ENCODE measurements at places on chromosomes 1 and 21. TPM values are rescaled to one million over a fixed set of nuclear protein-coding genes. Genes with fewer than 3 reads are reported as not detected.

- DNase-seq: no peak
Observed at GRCh38 chr1:160520582-160520981, 2.5 kb downstream of the SLAMF6 start.

DNA sequence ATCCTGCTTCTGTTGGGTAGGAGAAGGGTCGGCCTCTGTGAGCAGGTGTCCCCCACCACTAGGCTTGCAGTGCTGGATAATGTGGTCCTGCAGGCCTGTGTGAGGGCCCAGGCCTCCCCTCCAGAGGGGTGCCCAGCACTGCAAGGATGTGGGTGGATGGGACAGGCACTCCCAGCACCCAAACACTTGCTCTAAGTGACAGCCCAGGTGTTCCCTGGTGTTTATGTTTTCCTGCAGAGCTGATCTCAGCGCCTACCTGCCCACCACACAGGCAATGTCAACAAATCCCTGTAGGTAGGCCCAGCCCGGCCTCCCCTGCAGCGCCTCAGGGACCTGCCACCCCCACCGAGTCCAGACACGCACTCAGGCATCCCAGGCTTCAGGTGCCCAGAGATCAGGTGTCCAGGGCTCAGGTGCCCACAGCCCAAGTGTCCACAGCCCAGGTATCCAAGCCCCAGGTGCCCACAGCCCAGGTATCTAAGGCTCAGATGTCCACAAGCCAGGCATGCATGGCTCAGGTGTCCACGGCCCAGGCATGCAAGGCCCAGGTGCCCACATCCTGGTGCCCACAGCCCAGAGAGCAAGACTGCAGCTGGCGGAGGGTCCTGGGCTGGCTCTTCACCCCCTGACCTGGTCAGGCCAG, 59.2 kb downstream of the WNT9A start:
- DNase-seq: no peak

Gene RPS27
- 2,633 TPM for polyA plus RNA-seq

DNA sequence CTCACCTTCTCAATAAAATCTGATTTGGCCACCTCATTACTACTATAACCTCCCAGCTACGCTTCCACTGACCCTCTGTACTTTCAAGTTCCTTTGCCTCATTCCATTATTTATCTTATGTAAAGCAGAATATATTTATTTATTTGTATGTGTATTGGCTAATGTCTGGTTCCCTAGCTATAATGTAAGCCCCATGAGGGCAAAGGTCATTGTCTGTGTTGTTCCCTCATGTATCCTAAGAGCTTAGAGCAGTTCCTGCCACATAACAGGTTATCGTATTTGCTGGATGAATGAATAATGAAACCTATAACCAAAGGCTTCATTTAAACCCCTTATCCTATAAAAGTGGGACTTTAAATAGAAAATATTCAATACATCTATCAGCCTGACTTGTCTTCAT, 77.9 kb upstream of the DPT start:
- DNase-seq: no peak

GRCh38 chr21:22225299-22225698, 1227.1 kb downstream of the NCAM2 start:
- no peak for DNase-seq

- DNase-seq: no peak
Observed at GRCh38 chr21:46554431-46555224, 50.3 kb downstream of the S100B start.

Gene NCF2
- 3.4 TPM for polyA plus RNA-seq

Gene LCE2D
- polyA plus RNA-seq: not detected

GRCh38 chr1:39165049-39165448, 39.4 kb upstream of the MACF1 start:
- DNase-seq: no peak

Gene FCRL1
- polyA plus RNA-seq: 0.10 TPM

GRCh38 chr1:84027368-84027767, 28.4 kb upstream of the TTLL7 start:
- no peak for DNase-seq

- no peak for DNase-seq
Observed at GRCh38 chr1:167905671-167906070, 8.3 kb downstream of the ADCY10 start.

Gene ELAPOR1
- 1.9 TPM for polyA plus RNA-seq

DNA sequence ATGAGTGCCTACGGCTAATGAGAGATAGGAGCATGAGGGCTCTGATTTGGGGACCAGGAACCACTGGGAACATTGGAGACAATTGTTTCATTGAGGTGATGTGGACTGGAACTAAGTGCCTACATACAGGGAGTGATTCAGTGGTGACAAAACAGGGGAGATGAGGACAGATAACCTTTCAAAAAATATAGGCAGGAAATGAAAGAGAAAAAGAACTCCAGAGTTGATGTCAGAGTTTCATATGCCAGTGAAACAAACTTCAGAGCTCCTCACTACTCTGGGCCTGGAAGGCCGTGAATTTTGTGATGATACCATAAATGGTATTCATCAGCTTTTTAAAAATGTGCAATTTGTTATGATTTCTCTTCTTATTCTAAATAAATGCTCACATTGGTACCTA, 39.3 kb downstream of the FASLG start:
- DNase-seq: no peak

GRCh38 chr1:51969038-51969705, 21.3 kb downstream of the RAB3B start:
- no peak for DNase-seq

GRCh38 chr1:117846674-117847425, 82.6 kb downstream of the GDAP2 start:
- DNase-seq: peak; percentile 4

- no peak for DNase-seq
Observed at GRCh38 chr1:210358626-210359025, 29.9 kb downstream of the HHAT start.

DNA sequence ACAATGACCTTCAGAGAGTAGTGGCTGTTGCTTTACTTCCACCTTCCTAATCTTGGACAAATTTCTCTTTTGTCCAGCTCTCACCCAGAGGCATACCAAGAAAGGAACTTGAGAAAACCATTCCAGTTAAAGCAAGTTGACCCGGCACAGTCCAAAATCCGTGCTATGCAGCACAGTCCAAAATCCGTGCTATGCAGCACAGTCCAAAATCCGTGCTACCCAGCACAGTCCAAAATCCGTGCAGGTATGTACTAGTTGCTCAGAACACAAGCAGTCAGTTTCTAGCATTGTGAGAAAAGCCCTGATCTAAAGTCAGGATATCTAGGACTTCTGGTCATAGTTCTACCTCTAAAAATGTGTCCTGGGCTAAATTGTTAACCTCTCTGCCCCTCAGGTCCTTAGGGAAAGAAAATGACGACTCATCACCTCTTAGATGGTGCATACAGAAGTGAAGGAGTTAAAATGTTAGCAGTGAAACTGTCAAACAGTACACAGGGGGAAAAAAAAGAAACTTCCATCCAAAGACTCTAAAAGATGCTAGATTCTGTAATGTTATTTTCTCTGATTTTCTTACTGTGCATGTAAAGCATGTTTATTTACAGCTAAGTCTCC, 40.3 kb upstream of the ENAH start:
- no peak for DNase-seq

GRCh38 chr1:230796626-230797025, 49.4 kb downstream of the CAPN9 start:
- DNase-seq: no peak

Gene OR2T11
- polyA plus RNA-seq: not detected

GRCh38 chr1:183194527-183195141, 8.6 kb downstream of the LAMC2 start:
- no peak for DNase-seq

DNA sequence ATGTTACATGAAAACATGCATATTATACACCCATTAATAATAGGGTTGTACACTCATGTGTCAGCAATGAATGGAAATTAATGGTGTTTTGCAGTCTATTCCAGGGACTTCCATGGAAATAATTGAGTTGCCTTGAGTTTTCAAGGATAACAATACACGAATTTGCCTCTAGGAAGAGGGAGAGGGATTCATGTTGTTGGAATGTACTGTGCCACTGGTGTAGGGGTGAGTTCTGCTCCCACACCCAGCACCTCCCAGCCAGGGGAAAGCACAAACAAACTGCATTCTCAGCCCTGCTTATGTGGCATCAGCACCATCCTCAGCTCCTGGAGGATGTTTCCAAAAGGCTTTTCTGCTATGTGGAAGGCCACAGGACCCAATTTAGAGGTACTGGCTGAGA, 57.8 kb downstream of the BCAR3 start:
- no peak for DNase-seq

DNA sequence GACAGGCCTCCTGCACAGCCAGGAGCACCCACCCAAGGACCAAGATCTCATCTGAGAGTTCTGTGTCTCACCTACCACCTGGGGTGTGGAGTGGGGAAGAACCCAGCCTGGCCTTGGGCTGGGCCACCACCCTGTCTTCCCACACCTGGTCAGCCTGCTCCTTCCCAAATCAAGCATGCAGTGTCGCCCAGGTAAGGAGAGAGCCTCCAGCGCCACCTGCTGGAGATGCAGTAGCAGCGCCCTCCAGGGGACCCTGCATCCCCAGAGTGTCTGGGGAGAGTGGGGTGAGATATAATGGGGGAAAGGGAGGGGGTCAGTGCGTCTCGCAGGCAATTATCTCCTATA, 32.3 kb downstream of the KIAA2013 start:
- no peak for DNase-seq

- no peak for DNase-seq
Observed at GRCh38 chr1:115457289-115457688, 119.2 kb upstream of the NGF start.

Gene OR2L5
- polyA plus RNA-seq: not detected

GRCh38 chr1:156465747-156466365, 34.7 kb downstream of the MEF2D start:
- no peak for DNase-seq

DNA sequence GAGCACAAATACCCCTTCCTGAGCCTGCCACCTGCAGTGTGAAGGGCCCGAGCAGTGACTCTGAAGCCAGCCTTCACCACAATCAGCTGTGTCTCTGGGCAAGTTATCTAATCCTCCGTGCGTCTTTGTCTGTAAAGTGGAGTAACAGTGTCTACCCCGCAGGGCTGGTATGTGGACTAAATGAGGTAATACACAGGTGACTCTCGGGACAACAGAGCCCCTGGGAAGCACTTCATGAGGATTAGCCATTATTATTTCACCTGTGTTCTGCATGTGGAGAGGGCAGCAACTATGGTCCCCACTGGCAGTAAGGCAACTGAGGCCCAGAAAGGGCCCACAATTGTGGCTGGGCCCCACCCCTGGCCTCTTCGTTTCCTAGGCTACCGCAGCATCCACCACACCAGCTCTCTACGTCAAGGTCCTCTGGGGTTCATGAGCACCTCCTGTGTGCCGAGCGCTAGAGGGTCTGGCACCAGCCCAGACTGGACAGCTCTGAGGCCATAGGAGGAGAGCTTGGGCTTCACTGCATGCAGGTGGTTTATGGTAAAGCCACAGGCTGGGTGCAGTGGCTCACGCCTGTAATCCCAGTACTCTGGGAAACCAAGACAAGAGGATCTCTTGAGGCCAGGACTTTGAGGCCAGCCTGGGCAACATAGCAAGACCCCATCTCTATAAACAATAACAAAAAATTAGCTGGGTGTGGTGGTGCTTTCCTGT, 41.3 kb upstream of the LRP8 start:
- DNase-seq: no peak

GRCh38 chr1:183110326-183110880, 75.7 kb upstream of the LAMC2 start:
- DNase-seq: no peak

GRCh38 chr21:46027851-46028493, 46.4 kb downstream of the COL6A1 start:
- DNase-seq: no peak

Gene ASPM
- polyA plus RNA-seq: 22.4 TPM

Gene COL9A2
- 22.7 TPM for polyA plus RNA-seq

Gene CRTC2
- 43.4 TPM for polyA plus RNA-seq

Gene KRTAP13-4
- not detected for polyA plus RNA-seq

Gene APH1A
- polyA plus RNA-seq: 198 TPM

DNA sequence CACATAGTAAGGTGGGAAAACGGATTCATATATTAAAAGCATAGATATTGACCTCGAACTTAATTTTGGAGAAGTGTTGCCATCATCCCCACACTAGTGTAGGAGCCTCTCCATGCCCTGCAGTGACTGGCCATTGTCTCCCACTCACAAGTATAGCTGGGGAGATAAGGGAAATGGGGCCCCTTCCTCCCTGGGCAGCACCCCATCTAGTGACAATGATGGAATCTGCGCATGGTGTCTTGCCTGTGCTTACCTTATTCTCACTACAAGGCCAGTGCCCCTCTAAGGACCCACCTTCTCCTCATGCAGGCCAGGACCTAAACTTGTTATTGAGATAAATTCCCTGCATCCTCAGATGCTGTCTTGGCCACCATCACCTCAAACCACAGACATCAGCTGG, 374.9 kb downstream of the NTNG1 start:
- DNase-seq: no peak

Gene ADGRL2
- 174 TPM for polyA plus RNA-seq

Gene AVPR1B
- polyA plus RNA-seq: 0.71 TPM

Gene ADAMTS5
- 20.0 TPM for polyA plus RNA-seq

- DNase-seq: no peak
Observed at GRCh38 chr1:67564193-67564592, 120.8 kb upstream of the GADD45A start.

DNA sequence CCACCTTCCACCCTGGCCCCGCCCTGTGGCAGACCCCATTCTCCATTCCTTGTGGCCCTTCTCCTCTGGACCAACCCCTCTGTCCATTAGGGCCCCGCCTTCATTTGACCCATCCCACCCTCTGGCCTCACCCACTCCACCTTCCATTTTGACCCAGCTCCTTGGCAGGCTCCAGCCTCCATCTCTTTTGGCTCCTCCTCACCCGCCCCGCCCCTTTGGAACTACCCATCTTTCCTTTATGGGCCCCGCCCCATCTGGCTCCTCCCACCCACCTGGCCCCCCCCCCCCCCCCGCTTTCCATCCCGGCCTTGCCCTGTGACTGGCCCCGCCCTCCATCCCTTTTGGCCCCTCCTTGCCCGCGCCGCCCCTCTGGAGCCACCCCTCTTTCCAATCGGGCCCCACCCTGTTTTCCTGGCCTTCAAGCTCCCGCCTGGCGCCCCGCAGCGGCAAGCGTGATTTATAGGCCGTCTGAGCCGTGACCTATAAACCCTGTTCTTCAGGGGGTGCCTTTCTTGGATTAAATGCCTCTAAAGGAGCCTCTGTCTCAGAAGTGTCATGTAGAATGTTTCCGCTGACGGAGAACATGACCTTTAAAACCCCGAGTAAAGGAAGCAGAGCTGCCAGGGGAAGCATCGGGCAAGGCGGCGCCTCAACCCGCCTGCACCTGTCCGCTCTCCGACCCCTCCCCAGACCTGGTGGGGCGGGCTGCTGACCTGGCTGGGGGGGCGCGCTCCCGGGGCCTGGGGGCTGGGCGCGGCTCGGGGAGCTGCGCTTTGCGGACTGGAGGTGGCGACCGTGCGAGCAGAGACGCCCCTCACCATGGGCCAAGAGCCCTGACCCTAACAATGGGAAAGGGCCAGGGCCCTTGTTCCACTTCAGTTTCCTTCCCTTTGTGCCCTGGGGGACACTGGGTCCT, 178.0 kb downstream of the CAMTA1 start:
- DNase-seq: no peak

Data from right renal pelvis (tissue), 4 donors.